ENCODE measurements at places on chromosomes 5 and 9.

DNA sequence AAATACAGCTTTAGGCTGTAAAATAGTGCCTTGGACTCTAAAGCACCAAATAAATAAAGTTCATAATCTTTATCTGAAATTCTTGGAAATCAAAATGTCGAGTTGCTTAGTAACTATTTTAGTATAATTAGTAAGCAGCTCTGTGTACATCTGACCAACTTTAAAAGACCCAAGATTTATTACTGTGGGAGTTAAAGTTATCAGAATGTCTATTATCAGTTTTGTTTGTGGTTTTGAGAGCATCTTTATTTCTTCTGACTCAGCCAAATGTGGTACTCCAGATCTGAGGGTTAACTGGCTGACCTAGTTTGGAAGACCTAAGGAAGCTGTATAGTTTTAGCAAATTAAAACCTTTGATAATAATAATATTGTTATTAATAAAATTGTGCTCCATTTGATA lies 81.2 kb downstream of the PRLR start:
- H3K36me3 ChIP-seq = no peaks in the 10 kb centered on the region
- no peaks in the 10 kb centered on the region for H3K27me3 ChIP-seq
- DNase-seq = no peak
- no peak overlapping the region for H3K4me3 ChIP-seq

GRCh38 chr5:181260720-181261319 lies at the start of gene TRIM52:
TRIM52 (minus strand) TSS chr5:181261143; CDS start chr5:181260813, 330 bp downstream.
- peak; percentile 75 for DNase-seq
- H3K27ac ChIP-seq = peak within 1 kb of the TSS; percentile 100
- H3K27me3 ChIP-seq = no peaks in the 10 kb centered on the region
- H3K4me1 ChIP-seq = peaks cover 10% of the 10 kb centered on the region
- H3K4me3 ChIP-seq = peak within 1 kb of the TSS; percentile 92

GRCh38 chr5:153952893-153953292 lies 85.8 kb downstream of the FAM114A2 start:
- no peaks in the 10 kb centered on the region for H3K27me3 ChIP-seq
- H3K4me3 ChIP-seq = no peak overlapping the region
- no peak overlapping the region for H3K27ac ChIP-seq

DNA sequence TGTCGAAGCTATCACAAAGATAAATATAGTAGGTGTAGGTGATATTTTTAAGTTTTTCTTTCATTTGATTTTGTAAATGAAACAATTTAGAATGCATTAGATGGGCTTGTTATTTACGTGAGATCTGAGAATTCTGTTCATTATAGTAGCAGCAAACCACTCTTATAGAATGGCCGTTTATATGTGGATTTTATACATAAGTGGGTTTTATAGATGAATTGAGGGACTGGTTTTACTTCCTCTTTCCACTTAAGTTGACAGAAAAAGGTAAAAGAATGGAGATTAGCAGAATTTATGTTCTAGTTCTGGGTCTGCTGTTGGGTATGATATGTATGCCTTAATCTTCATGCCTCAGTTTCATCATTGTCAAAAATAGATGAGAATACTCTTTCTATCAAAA lies 5.6 kb downstream of the RMI1 start:
- no peaks in the 10 kb centered on the region for H3K27me3 ChIP-seq
- no peak for DNase-seq
- no peak overlapping the region for H3K4me3 ChIP-seq
- no peak overlapping the region for H3K27ac ChIP-seq

Data from breast epithelium (tissue), 4 donors.